ENCODE measurements at places on chromosomes 16 and 17.

DNA sequence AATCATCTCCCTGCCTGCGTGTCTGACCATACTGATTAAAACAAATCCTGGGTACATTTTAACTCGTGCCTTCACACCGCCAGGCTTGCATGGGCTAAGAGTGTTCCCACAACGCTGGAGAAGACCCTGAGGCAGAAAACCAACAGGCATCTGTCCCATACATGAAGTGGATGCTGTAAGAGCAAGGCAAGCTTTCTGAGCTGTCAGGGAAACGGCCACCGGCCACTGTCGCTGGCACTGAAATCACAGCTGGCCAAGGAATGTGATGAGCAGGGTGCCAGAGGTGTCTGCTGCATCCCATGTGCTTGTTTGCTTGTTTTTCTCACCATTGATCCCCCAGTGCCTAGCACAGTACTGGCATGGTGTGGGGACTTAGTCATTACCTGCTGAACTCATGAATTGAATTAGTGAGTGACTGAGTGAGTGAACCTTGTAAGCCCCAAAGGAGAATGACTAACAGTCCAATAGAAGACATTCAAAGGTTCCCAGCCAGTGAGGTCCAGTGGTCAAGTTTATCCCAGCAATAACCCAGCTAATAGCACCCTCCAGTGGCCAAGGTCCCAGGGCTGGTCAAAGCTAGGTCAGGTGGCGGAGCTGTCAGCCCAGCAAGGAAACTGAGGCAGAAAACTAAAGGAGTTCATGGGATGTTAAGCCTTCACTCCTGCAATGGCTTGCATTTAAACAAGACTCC, 92.7 kb upstream of the CDH5 start:
- DNase-seq: no peak

DNA sequence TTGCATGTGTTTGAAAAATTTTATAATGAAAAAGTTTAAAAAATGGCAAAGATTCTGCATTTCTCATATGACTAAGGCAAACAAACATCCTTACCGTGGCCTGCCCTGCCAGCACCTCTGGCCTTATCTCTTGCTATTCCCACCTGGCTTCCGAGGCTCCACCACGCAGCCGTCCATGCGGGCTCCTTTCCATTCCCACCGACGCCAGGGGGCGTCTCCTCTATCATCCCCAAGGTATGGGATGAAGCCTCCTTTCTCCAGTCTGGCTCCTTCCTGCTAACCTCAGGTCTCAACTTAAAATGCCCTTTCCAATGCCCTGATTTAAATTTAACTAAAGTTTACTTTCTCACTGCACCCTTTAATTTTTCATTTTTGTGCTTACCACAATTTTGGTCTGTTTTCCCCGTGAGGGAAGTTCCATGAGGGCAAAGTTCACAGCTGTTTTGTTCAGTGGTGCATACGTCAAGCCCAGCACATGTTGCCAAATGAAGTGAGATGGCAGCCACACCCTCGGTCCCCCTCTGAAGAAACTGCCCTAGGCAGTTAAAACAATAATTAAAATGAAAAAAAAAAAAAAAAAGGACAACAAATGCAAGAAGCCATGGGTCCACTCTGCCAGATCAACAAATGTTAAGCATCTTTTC, 13.3 kb upstream of the SDK2 start:
- DNase-seq: peak; percentile 41

- DNase-seq: no peak
Measured at GRCh38 chr16:11721781-11722467, 20.7 kb downstream of the TXNDC11 start.

DNA sequence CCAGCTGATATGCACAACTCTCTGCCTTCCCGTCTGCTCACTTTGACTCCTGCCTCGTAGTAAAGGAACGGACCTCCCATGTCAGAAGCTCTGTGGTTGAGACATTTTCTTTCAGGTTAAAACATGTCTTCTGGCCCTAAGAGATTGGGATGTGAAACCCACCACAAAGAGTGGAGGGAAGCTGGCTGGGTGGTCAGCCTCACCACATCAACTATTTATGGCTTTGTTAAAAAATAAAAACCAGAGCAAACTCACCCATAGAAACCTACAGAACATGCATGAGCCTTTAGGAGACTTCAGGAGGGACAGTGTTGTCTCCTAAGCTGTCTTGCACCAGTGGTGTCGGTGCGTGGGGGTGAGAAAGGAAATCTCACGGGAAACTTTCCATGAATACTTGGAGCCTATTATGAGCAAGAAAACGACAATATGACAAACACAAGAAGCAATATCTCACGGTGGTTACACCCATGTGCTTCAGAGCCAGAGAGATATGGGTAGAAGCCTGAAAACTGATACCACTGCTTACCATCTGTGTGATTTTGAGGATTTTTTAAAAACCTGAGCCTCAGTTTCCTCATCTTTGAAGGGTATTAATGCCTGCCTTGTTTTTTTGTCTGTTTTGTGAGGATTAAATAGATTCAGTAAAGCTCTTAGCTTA, 61.7 kb upstream of the XYLT1 start:
- no peak for DNase-seq

GRCh38 chr17:40996829-40997228, 2.9 kb upstream of the KRTAP3-3 start:
- no peak for DNase-seq

DNA sequence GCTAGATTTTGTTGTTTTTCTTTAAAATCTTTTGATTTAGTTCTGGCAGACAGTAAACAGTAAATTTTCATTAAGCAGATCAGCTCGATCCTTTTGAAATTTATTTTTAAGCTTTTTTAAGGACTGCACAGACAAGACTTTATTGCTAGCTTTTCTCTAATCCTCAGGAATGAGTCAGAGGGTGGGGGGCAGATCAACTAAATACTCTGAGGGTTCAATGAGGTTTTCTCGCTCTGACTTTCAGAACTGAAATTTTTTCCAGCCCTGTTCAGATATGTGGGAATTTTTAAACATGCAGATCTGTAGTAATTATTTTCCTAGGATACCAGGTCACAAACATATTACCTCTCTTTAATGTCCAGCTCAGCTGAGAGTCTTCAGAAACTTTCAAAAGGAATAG, 977.2 kb downstream of the CDH11 start:
- DNase-seq: no peak

DNA sequence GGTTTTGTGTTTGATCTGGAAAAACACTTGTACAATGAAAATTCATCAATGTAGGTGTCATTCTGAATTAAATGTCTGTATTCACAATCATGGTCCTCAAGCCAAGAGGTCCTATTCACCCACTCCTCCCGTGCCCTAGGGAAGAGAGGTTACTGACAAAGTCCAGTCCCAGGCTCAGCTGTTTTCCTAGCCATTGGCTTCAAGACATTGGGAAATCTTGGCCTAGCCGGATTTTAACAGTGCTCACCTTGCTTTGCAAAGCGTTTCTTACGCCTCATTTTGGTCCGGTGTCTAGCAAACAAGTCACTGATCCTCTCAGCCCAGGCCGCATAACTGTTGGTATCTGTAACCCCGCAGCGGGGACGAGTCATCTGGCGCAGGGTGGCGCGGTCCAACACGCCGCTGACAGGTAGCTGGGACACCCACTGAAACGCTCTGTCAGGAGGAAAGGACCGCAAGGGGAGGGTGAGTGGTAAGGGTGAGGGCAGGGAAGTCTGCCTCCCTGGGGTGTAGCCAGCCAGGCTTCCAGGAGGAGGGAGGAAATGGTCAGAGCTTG, 16.7 kb downstream of the MMP28 start:
- no peak for DNase-seq

DNA sequence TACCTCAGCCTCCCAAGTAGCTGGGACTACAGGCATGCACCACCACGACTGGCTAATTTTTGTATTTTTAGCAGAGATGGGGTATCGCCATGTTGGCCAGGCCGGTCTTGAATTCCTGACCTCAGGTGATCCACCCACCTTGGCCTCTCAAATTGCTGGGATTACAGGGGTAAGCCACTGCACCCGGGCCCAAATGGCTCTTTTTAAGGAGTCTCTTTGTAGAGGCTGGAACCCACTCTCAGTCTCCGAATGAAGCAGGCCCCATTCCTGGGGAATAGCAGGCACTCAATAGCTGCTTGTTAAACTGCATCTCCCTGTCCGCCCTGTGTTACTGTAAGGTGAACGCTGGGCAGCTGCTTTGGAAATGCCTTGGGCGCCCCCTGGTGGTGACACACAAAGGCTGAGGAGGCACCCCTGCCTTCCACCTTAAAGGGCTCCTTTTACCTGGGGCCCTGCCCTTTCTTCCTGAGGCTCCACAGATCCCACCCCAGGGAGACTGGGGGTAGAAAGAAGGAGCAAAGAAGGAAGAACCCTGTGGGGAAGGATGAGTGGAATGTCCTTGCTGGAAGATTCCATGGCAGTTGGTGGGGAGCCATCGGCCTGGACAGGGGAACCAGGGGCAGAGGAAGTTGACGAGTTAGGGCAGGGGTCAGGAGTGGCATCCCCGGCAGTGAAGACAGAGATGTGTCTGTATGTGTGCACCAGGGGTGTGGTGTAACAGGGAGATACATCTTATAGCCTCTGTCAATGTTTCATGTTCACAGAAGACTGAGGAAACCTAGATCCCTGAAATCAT, 6.1 kb upstream of the SP2 start:
- DNase-seq: peak; percentile 90

DNA sequence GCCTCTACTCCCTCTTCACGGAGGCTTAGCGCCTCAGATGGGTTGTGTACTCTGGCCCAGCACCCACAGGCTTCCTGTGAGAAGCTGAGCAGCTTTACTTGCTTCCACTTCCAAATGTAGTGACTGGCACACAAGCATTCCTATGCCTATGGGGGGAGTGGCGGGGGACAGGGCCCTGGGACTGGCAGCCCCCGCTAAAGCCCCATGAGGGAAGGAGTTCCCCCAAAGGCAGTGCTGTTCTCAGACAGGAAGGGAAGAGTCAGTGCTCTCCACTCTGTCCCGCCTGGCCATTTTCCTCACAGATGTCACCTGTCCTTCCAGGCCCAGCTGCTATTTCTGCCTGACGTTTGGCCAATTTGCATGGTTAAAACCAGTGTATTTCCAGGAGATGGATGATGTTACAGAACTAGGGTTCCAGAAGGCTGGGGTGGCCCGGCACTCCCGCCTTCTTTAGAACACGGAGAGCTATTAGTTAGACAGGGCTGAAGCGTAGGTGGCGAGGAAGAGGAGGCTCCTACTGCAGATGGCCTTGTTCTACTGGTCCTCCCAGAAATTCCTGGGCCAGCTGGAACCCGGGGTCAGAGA, 83.9 kb upstream of the FBXO47 start:
- no peak for DNase-seq

GRCh38 chr16:27461483-27462171, 59.7 kb downstream of the IL21R start:
- no peak for DNase-seq

DNA sequence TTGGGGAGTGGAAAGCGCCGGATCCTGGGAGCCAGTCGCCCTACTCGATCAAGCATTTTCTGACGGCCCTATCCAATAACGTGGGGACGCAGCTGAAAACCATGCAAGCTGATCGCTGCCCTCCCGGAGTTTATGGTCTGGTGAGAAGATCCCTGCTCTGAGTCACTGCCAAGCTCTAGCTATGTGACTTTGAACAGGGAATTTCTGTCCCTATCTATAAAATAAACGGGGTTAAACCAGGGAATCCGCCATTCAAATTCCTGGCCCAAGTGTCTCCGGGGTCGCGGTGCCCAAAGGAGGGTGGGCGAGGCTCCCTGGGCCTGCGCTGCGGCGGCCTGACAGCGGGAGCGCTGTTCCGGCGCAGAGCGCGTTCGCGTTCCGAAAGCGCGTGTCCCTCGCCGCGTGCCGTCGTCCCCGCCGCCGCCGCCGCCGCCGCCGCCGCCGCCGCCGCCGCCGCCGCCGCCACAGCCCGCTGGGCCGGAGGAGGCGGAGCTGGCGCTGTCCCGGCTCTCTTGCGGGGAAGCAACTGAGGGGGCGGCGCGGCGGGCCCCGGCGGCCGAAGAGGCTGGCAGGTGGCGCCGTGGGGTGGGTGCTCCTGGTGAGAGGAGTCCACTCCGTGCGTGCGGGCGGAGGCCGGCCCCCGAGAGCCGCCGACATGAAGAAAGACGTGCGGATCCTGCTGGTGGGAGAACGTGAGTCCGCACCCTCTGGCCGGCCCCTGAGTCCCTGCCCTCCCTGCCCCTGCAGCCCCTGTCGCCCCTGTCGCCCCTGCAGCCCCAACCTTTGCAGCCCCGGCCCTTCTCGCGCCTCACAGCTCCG, at the start of gene RHOT1:
Gene RHOT1 (plus strand): TSS at position 465 of the 819 bp plus-strand sequence. CDS start 191 bp downstream, at position 656.
- peak; percentile 82 for DNase-seq

DNA sequence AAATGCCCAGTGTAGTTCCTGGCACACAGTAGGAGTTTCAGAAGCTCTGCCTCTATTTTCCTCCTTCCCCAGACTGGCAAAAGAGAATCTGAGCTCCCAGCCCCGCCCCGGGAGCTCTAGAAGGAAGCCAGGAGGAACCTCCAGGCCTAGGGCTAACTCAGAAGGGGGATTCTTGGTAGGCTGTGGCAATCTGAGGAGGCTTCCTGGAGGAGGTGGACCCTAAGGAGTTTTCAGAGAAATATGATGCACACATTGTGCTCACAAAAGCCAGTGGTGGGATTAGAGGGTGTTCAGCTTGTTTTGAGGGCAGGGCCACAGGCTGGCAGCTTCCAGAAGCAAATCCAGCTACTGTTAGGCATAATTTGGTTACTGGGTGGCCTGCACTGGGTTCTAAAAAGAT, 10.0 kb downstream of the ADGRG1 start:
- DNase-seq: no peak

DNA sequence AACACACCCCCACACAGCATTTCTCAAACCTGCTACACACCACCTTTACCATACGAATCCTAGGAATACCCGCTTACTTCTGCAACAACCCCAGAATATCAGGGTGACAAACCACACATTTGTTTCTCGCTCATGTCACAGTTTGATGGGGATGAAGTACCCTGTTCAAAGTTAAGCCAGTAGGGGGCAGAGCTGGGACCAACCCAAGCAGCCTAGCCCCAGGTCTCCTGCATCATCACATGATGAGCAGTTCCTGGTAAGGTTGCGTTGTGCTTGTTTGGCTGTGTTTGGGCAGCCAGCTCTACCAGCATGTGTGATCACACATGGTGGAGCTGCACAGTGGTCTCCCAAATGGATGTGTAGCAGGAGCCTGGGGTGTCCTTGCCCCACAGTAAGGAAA, 103.6 kb upstream of the C16orf82 start:
- no peak for DNase-seq

GRCh38 chr17:81867991-81868673, 3.0 kb downstream of the ARHGDIA start:
- DNase-seq: no peak

- DNase-seq: no peak
Measured at GRCh38 chr17:59277031-59277430, 54.4 kb upstream of the YPEL2 start.

- no peak for DNase-seq
Measured at GRCh38 chr16:54102888-54103866, 183.4 kb downstream of the IRX3 start.

- DNase-seq: no peak
Measured at GRCh38 chr17:4233668-4234258, 30.0 kb downstream of the ANKFY1 start.

- no peak for DNase-seq
Measured at GRCh38 chr17:15740570-15741120, 8.6 kb downstream of the TBC1D26 start.

- no peak for DNase-seq
Measured at GRCh38 chr17:8732406-8733085, 12.1 kb downstream of the CCDC42 start.

All from NCI-H1436 (cell line).